Right renal pelvis (tissue), 4 donors: ENCODE measurements at places on chromosomes 4 and X.

DNA sequence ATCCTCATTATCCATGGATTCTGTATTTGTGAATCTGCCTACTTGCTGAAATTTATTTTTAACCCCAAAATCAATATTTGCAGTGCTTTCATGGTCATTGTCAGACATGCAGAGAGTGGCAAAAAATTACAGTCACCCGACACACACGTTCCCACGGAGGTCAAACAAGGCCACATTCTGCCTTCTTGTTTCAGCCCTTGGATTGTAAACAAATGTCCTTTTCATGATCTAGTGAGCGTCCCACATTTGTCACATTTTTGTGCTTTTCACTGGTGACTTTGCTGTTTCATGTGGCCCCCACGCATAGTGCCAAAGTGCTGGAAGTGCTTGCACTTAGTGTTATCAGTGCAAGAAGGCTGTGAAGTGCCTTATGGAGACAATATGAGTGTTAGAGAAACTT is 45.0 kb downstream of the SOD3 start:
- no peak for DNase-seq

- DNase-seq = no peak
Observed at GRCh38 chr4:159201168-159201567, 98.3 kb downstream of the RAPGEF2 start.

GRCh38 chr4:122212880-122213279 is 60.7 kb downstream of the BLTP1 start:
- DNase-seq = no peak

DNA sequence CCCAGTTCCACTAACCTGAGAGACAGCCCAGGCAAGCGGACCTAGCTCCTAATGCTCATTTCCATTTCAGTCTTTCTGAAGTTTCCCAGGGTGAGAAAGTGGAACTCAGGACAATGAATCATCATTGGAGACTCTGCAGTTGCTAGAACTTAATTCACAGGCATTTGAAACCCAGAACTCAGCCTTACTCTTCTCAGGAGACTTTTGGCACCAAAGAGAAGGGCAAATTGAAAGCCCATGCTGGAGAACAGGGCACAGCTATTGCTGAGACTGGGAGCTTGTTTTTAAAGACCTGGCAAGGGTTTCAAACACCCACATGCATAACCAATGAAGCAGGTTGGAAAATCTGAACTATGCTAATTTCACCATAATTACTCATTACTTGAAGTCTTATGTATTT is 36.0 kb downstream of the BST1 start:
- no peak for DNase-seq

GRCh38 chrX:104854188-104854587 is 288.2 kb downstream of the IL1RAPL2 start:
- DNase-seq = no peak

GRCh38 chrX:4435905-4436304 is 722.5 kb upstream of the PRKX start:
- no peak for DNase-seq

DNA sequence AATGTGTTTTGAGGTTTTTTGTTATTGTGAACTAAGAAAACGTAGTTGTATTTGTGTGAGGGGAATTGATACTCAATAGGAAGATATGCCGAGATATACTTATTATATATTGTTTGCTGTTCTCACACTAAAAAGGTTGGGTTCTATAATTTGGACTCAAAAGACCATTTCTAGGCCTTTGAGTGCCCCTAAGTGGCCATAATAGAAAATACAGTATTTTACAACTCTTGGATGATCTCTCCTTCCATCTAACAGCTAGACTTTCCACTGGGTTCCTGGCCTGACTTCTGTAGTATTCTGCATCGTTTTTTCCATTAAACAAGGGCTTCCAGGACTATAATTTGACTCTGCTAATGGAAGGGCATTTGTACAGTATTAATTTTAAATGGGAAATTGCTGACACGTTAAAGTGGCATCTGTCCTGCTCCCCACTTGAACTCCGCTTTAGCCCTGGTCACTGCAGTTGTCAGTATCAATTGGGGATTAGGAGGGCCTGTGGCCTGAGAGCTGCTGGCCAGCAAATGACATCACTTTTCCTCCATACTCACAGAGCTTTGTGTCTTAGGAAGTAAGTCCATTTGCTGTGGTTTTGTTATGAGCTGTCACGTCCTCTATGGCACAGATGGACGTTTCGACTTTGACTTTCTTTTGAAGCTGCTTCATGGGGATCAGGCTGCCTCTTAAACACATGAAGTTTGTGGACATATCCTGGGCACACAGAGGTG is 176.9 kb downstream of the SLIT2 start:
- DNase-seq = no peak

GRCh38 chr4:4575284-4576211 is 33.7 kb upstream of the STX18 start:
- DNase-seq = peak; percentile 53

GRCh38 chr4:140609548-140610425 is 41.0 kb upstream of the UCP1 start:
- DNase-seq = peak; percentile 28

DNA sequence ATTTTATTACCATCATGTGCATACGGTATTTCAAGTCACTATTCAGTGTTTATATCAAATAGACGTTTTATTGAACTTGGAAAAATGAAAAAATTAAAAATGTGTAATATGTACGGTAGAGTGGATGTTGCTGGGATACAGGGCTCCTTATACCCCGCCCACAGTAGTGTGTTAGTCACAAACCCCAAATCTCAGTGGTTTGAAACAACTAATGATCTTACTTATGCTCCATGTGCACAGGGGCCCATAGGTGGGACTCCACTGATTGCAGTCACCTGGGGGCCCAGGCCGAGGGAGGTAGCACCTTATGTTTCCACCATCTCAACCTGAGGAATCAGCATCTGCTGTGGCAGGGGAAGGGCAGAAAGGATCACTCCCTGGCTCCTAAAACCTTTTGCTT is 18.1 kb downstream of the LSM6 start:
- no peak for DNase-seq

- no peak for DNase-seq
Observed at GRCh38 chr4:110046588-110047049, 133.9 kb downstream of the EGF start.
